NCI-H2081 (cell line): ENCODE measurements at places on chromosomes 7 and 10.

GRCh38 chr7:2787251-2787951, 56.7 kb downstream of the GNA12 start:
- DNase-seq, result no peak

DNA sequence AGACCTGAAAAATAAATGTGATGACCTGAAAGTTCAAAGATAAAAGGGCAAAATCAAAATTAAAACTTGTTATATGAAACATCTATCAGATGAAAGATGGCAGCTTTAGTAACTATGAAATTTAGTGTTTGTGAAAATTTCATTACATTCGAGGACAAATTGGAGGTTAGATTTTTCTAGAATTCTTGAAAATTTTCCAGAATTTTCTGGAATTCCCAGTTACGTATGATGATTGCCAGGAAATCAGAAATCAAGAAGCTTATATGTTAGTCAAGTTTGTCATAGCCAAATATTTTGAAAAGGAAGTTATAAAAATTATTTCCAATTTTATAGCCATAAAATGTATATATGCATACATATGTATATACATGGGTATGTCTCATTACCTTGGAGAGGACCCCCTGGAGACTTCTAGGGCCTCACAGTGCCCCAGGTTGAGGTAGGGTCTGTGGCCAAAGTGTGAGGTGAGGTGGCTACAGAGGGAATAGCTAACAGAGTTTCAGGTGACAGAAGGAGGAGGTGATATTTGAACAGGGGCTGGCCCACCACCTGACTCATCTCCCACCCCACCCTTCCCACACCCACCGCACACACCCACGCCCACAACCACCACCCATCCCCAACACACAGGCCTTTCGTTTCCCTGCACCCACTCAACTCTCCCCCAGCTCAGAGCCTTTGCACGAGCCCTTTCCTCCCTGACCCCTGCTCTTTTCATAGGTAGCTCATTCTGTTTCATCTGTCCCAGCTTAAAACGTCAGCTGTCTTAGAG, 21.5 kb downstream of the C10orf105 start:
- no peak for DNase-seq

GRCh38 chr7:25854059-25854458, 297.9 kb upstream of the NFE2L3 start:
- no peak for DNase-seq

GRCh38 chr7:34840176-34840785, 182.3 kb downstream of the NPSR1 start:
- DNase-seq, result no peak

GRCh38 chr10:71561003-71561574, 158.5 kb downstream of the C10orf105 start:
- no peak for DNase-seq

- no peak for DNase-seq
Observed at GRCh38 chr10:131048606-131049005, 262.9 kb downstream of the TCERG1L start.

DNA sequence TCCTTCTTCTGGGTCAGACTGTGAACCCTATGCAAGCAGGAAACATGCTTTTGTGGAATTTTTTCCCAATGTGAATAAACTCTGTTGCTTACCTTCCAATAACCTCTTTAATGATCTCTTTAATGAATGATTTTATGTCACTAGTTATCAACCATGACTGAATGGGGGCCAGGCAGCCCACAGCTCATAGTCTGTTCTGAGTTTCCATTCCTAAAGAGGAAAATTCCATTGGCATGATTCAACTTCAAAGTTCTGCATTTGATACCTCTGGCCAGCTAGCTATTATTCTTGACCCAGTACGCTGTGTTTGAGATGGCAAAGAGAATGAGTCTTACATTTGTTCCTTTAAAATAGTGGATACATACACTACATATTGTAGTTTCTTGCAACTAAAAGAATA, 867.8 kb upstream of the CELF2 start:
- no peak for DNase-seq

DNA sequence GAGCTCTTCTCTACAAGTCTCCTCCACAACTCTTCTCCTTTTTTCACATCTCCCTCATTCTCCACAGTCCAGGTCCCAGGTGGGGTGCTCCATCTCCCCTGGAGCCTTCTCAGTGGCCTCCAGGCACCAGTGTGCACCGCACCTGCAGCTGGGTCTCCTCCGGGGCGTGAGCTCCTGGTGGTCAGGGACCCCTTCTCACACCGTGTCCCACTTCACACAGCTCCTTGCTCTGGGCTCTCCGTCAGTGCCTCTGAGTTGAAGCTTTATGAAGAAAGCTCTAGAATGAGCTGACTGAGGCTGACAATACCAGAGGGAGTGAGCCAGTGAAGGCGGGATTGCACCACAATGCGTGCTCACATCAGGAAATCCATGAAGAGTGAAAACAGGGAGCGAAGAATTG, 290.2 kb downstream of the DNAJB6 start:
- DNase-seq, result no peak

DNA sequence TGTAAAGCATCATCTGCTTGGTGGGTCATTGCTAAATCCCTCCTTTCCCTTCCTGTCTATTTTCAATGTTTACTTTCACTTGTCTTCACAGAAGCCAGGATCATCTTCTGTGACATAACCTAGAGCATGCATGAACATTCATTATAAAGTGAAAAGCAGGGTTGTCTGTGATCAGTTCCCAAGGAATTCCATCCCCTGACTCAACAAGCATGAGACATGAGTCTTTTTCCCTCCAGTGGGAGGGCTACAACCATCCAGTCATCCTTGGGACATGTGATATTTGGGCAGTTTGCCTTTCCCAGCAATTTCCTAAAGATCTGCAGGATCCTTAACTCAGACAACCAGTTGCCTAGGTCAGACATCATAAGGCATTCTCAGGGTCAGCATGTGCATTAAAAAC, 166.3 kb upstream of the TMEM196 start:
- no peak for DNase-seq

DNA sequence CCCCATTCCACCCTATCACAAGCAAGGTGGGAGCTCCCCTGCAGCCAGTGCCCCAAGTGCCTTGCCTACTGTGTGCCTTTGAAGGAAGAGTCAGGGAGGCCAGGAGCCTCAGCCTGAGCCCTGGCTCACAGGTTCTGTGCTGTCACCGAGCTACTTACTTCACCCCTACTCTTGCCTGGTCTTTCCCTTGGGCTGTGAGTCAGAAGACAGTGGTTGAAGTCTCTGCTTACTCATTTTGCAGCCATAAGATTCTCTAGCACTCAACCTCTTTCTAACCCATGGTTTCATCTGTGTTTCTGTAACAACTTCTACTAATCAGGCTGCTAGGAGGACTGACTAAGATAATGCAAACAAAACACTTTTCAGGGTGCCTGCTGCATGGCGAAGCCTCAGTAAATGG, 114.5 kb downstream of the PLCE1 start:
- DNase-seq, result no peak

DNA sequence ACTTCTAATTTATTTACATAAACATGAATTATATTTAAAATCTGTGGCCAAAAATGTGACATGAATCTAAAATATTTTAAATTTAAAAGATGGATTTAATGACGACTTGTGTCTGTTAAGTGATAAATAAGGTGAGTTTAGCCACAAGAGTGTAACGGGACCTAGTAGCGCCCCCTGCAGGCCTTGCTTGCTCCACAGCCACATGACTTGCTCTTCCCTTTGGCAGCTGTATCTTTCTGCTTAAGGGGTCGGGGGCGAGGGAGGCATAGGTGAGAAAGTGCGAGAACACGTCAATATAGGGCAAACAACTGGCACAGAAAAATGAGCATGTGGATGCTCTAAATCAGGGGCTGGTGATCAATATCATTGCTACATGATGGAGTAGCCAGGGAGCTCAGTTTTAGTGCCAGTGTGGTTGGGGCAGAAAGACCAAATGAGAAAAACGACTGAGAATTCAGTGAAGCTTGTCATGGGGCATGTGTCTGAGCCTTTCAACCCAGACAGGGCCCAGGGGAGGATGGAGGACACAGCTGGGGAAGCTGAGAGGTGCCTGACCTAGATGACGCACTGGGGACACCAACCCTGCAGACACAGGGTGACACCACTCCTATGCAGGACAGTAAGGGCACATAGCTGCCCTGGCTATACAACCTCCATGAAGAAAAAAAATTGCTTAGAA, 49.8 kb downstream of the PAXIP1 start:
- DNase-seq, result no peak

- no peak for DNase-seq
Observed at GRCh38 chr7:149620961-149621360, 123.4 kb upstream of the ZNF746 start.
